NCI-H226 (cell line): ENCODE measurements at places on chromosomes 4 and X.

DNA sequence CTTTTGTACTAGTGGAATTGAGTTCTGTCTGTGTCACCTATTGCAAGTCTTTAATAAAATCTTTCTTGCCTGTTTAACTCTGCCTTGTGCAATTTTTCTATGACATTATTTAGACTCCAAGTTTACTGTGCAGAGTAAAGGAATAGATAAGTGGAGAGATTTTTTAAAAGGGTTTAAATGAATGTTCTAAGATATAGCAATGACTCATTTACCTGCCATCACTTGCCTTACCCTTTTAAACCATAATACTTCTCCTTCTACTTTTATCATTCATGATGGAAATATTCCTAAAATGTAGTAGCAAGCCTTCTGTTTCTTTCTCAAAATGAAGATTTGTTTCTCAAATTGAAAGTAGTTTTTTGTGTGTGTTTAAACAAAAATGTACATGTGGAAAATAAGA, 782.8 kb upstream of the MAGEB2 start:
- no peak for DNase-seq

- DNase-seq: no peak
These were observed 86.5 kb upstream of the GPM6B start for GRCh38 chrX:13903405-13903804.

- no peak for DNase-seq
These were observed 36.3 kb downstream of the OPHN1 start for GRCh38 chrX:68396953-68397352.

- DNase-seq: no peak
These were observed 6.8 kb upstream of the TCEANC start for GRCh38 chrX:13646154-13646549.

DNA sequence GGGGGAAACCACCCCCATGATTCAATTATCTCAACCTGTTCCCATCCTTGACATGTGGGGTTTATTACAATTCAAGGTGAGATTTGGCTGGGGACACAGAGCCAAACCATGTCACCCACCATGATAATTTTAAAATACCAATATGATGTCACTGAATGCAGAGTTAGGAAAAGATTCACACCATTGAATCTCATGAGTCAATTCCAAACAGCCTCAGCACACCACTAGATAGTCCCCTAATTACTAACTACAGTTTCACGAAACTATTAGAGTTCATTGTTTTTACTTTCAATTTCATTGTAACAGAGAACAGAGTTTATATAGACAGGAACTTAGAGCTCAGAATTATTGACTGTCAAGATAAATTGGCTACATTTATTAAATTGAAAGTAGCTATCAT, 410.2 kb downstream of the FAM47A start:
- DNase-seq: no peak

DNA sequence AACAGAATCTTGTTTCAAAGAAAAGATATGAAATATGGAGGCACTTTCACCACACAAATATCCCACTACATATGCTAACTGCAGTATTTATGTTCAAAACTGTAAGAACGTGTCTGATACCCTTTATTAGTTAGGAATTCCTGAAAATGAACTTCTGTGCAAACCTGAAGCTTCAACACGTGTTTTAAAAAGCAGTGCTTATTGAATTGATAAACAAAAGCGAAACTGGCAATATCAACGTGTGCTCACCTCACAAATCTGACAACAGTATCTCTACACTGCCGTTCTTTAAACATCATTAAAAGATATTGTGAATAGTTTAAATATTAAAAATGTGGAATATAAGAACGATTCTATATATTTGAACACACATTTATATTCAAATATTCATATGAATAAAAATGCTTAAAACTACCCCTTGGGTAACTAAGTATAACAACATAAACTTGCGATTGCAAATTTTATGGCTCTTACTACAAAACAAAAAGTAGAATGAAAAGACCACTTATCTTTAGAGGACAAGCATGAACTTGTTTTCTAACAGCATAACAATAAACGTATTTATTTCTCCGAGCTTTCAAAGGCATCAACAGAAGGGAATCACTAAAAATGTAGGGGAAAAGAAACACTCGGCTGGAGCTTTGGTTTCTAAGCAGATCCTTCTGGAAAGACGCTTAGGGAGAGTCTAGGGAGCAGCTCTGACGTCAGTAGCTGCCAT, at the start of gene LRP2BP:
TSS of gene LRP2BP (minus strand) at position 687 of the 718 bp plus-strand sequence. CDS start 17,738 bp downstream, outside the sequence.
- DNase-seq: no peak

GRCh38 chr4:143617994-143618679, 82.3 kb downstream of the FREM3 start:
- peak; percentile 46 for DNase-seq

GRCh38 chr4:187999406-187999932, 3.9 kb downstream of the ZFP42 start:
- DNase-seq: no peak

- peak; percentile 70 for DNase-seq
These were observed 434.9 kb downstream of the PDGFC start for GRCh38 chr4:156536661-156537060.

- DNase-seq: no peak
These were observed 717.0 kb downstream of the CCSER1 start for GRCh38 chr4:90844241-90844640.

DNA sequence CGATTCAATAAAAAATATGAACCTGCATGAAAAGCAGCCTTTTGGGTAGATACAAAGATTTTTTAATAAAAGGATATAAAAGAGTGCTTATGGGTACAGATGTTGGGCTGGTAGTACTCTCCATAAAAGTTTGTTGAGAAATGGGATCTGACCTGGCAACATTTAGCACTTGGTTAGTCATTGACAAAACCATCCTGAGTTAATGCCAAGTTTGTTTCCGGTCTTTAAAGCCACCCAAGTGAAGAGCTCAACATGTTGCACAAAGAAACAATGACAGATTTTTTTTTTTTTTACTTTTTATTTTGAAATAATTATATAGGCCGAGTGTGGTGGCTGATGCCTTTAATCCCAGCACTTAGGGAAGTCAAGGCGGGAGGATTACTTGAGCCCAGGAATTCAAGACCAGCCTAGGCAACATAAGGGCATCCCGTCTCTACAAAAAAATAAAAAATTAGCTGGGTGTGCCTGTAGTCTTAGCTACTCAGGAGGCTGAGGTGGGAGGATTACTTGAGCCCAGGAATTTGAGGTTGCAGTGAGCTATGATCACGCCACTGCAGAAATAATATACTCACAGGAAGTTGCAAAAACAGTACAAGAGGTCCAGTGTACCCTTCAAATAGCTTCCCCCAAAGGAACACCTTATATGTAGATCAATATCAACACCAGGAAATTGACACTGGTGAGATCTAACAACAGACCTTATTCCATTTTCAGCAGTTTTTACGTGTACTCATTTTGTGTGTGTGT, 16.6 kb downstream of the CHST7 start:
- peak; percentile 52 for DNase-seq

DNA sequence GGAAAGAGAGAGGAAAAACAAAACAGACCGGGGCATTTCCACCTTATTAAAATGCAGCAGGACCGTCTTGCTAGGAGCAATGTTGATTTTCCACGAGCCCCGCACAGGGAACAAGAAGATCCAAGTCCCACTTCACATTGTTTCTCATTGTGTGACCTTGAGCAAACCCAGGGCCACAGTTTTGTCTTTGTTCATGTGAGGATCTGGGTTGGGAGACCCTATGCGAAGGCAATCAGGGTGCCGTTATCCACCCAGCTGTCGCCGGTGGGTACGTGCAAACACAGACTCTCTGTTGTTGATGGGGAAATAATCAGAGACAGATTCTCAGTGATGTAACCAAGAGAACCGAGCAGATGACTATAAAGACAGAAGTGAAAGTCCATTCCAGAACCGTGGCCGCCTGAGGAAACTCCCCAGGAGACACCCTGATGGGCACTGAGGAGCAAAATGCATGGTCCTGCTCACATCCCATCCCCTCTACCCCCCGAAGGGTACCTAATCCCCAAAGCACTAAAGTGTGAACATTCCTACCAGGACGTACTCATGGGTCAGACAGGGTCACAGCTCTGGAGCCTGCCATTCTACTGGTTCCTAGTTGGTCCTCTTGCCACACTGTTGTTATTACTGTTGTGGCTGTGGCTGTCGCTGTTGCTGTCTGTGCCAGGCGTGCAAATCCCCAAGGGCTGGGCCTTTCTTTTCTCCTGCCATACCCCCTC, 102.7 kb upstream of the RBPJ start:
- no peak for DNase-seq

- DNase-seq: no peak
These were observed 2.5 kb downstream of the PHOX2B start for GRCh38 chr4:41746025-41746439.

DNA sequence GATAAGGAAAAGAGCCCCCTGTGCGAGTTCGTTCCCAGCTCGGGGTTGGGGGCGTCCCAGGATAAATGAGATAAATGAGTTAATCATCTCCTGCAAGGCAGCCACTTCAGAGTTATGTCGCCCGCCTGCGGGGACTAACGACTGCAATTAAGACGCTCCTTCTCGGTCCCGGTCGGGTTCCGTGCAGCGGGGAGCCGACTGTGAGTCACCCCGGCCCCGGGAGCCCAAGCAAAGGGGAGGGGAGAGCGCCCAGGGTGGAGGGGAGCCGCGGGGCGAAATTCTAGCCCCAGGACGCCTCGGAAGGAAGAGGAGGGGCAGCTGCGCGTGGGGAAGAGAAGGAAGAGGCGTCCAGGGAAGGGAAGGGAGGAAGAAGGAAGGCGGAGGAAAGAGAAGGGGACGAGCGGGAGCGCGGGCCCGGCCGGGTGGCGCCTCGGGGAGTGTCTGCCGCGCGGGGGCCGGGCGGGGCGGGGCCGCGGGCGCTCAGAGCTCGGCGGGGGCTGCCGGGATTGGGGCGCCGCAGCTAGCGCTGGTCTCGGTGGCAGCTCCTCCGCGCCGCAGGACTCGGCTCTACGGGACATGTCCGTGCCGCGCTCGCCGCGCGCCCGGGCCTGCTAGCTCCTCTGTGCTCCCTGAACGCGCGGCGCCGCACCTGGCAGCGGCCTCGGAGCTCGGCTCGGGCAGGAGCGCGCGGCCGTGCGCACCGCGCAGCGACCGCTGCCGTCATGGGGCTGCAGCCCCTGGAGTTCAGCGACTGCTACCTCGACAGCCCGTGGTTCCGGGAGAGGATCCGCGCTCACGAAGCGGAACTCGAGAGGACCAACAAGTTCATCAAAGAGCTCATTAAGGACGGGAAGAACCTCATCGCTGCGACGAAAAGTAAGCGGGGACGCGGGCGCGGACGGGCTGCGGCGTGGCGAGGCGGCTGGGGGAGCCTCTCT, at the start of gene ARHGAP10:
TSS of gene ARHGAP10 (plus strand) at position 509 of the 938 bp plus-strand sequence. CDS start at position 723, 214 bp downstream.
- DNase-seq: peak; percentile 61

DNA sequence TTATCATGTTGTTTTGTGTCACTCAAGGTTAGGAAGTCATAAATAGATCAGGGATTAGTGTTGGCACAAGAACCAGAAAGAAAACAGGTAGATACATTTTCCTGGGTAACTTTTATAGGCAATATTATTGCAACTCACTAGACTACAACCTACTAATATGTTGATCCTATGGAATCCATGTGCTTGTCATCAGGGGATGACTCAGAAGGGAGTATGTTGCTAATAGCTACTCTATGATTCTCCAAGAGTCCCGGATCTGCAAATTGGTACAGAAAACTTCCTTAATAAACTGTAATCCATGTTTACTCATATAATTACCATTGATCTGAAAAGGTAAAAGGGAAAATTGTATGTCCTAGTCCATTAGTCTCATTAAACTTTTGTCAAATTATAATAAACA, 11.7 kb upstream of the GNRHR start:
- no peak for DNase-seq

GRCh38 chr4:175277816-175278215, 359.7 kb downstream of the ADAM29 start:
- DNase-seq: no peak

DNA sequence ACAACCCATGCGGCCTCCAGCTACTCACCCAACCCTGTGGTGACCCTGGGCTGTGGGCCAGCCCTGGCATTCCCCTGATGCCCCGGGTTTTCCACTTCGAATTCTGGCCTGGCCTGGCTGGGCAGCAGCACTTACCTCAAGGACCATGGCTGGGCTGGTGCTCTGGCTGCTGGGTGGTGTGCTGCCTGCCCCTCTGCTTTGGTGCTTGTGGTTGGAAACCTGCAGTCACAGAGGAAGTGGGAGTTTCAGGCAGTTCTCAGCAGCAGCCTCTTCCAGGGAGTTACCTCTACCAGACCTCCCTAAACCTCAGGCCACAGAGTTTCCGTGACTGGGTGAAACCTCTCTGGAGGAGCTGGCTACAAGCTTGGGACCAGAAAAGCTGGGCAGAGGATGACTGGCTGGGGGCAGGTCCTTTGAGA, at the start of gene CXCR3:
TSS of gene CXCR3 (minus strand) at position 209 of the 419 bp plus-strand sequence. CDS start at position 147, 62 bp downstream.
- peak; percentile 46 for DNase-seq

GRCh38 chr4:16111533-16111932, 27.7 kb upstream of the PROM1 start:
- no peak for DNase-seq

DNA sequence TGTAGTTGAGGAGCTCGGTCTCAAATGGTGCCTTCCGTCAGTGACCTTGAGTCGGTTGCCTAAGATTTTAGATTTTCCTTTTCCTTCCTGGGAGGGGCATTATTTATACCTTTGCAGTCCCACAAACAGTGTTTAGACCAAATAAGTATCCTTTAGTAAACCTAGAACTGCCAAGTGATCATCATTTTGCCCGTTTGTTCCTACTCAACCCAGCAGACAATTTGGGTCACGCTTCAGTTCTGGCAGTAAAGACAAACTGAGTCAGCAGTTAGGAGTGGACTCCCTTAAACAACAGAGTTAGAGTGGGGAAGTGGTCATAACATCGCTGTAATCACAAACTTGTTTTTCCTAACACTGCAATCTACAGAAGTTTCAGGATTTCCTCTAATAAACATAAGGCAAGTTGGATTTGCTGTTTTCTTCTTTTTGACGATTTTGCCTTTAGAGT, 777 bp upstream of the WDFY3 start:
- DNase-seq: no peak

- DNase-seq: no peak
These were observed 484 bp downstream of the GALNTL6 start for GRCh38 chr4:171813526-171814250.

DNA sequence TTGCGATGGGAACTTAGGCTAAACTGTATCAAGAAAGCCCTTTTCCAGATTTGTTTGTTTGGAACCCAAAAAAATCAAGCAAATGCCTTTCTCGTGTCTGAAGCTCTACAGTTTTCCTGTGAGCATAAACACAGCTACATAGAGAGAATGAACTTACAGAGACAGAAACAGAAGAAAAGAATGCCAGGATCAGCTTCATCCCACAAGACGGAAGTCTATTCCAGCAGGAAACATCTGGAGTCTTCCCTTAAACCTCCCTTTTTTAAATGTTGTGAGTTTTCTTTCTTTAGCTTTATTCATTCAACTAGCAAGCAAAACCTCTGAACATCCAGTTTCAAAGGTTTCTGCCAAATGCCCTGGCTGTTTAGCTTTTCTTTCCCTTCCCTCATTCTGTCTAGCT, 32.6 kb upstream of the ZFP42 start:
- no peak for DNase-seq

GRCh38 chr4:6474705-6475457, 2.5 kb upstream of the PPP2R2C start:
- DNase-seq: no peak

DNA sequence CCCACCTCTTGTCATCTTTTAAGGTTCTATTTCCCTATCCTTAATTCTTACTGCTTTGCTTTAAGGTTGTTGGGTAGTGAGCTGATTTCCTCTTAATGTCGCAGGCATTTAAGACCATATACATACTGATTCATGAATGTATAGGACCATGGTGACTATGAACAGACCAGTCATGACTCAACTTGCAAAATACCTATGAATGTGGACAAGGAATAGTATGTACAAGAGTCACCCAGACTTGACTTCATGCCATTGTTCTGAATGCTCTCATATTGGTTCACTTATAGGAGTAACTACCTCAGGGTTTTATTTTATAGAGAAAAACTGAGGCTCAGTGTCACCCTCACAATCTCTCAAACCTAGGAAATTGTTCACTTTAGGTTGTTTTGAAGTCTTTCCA, 44.3 kb downstream of the CCNG2 start:
- no peak for DNase-seq
